Testis (tissue), 5 donors: ENCODE measurements at places on chromosomes 2 and 18.

DNA sequence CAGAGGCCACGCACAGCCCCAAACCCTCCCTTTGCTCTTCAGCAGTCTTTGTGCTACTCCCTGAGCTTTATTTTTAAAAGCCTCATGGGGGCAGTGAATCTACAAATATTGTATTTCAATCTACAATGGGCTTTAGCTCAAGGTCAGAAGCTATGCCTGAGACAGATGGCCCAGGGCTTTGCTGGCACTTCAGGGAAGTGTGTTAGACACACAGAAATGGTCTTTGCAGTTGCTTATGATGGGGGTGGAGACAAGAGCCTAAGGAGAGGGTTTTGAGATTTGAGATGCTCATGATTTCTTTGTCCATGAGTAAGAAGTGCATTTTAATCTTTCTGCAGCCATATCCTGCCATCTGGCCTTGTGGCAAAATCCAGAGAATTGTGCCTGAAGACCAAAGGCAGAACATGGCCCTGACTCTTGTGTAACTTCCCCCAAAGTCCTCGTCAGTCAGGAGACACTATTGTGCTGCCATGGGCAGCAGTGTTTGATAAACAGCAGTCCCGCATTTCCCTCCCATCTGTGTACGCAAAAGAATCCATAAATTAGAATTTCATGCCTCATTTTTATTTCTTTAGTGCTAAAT lies 92.6 kb downstream of the VAPA start:
- DNase-seq, result no peak

GRCh38 chr2:96604104-96604503 lies 34.0 kb downstream of the KANSL3 start:
- no peak for DNase-seq

DNA sequence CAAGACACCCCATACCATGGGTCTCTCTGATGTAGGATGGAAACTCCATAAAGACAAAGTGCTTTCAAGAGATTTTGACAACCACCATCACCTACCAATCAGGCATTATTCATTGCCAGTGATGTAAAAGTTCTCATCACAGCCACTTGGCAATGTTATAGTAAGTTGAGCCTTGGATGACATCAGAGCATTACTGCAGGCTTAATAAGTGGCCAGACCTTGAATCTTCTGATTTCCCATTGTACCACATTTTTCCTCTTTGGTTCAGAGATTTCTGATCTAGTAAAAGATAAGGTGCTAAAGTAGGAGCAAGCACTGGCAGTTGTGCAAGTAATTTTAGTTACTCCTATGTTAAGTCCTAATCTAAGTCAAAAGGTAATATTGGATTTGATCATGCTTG lies 36.5 kb downstream of the OSR1 start:
- DNase-seq, result no peak

- no peak for DNase-seq
Measured at GRCh38 chr2:17911491-17912260, 33.2 kb downstream of the KCNS3 start.

- no peak for DNase-seq
Measured at GRCh38 chr2:35938838-35939237, 416.7 kb upstream of the CRIM1 start.

- DNase-seq, result no peak
Measured at GRCh38 chr2:38129481-38129880, 53.5 kb upstream of the CYP1B1 start.

DNA sequence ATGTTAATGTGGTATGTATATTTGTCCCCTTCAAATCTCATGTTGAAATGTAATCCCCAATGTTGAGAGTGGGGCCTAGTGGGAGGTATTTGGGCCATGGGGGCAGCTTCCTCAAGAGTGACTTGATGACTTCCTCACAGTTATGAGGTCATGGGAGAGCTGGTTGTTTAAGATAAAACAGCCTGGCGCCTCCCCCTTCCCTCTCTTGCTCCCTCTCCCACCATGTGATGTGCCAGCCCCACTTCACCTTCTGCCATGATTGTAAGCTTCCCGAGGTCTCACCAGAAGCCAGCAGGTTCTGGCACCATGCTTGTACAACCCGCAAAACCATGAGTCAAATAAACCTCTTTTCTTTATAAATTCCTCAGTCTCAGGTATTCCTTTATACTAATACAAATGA lies 258.3 kb upstream of the POU3F3 start:
- no peak for DNase-seq

GRCh38 chr2:172168917-172169346 lies 66.2 kb upstream of the DLX2 start:
- DNase-seq, result no peak

DNA sequence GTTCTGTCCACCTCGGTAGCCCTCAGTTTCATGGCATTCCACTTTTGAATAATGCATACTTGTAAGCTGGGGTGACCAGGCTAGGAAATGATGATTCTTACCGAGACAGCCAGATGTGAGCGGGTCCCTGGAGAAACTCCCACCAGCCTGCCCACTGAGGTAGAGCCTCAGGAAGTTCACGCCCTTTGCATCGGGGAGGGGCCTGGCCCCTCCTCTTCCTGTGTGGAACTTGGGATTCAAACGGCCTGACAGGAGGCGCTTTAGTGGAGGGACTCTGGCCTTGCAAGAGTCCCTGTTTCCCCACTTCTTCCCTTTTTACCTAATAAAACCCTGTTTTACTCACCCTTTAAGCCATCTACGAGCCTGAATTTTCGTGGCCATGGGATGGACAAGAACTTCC lies 44.6 kb downstream of the MRO start:
- DNase-seq, result peak; percentile 60

GRCh38 chr2:165248238-165248637 lies 9.0 kb downstream of the SCN2A start:
- DNase-seq, result no peak

DNA sequence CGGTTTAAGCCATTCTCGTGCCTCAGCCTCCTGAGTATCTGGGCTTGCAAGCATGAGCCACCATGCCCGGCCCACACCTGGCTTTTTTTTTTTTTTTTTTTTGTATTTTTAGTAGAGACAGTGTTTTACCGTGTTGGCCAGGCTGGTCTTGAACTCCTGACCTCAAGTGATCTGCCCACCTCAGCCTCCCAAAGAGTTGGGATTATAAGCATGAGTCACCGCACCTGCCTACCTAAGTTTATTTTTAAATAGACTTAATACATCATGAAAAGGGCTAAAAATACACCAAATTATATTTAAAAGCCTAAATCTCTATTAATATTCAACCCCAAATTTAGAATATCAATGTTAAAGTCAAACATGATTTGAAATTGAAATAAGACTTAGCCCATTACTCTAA lies 250.8 kb upstream of the MC4R start:
- DNase-seq, result no peak

DNA sequence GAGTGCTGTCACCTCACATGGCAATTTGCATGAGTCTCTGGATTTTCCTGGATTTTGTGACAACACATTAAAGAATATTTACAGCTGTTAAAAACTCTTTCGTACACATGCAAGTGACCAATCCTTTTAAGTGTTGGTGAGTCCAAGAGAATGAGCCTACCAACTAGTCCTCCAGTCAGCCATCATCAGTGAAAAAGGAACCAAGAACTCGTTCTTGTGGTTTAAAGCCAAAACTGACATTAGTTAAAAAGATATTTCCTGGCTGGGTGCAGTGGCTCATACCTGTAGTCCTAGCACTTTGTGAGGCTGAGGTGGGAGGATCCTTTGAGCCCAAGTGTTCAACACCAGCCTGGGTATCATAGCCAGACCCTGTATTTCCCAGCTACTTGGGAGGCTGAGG lies 215.4 kb upstream of the ITGA4 start:
- DNase-seq, result no peak

DNA sequence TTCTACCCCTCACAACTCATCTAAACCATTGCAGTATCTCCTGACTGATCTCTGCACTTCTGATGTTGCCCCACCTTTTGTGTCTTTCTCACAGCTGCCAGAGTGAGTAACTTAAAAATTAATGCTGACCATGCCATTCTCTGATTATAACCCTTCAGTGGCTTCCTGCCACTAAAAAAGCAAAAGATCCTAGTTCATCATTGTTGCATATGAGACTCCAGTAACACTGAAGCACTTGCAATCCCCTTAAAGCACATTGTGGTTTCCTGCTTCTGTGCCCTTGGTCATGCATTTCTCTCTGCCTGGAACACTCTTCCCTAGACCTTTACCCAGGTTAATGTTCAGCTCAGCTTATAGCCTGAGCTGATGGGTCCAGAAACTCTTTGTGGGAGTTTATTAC lies 95.1 kb upstream of the WDSUB1 start:
- no peak for DNase-seq

DNA sequence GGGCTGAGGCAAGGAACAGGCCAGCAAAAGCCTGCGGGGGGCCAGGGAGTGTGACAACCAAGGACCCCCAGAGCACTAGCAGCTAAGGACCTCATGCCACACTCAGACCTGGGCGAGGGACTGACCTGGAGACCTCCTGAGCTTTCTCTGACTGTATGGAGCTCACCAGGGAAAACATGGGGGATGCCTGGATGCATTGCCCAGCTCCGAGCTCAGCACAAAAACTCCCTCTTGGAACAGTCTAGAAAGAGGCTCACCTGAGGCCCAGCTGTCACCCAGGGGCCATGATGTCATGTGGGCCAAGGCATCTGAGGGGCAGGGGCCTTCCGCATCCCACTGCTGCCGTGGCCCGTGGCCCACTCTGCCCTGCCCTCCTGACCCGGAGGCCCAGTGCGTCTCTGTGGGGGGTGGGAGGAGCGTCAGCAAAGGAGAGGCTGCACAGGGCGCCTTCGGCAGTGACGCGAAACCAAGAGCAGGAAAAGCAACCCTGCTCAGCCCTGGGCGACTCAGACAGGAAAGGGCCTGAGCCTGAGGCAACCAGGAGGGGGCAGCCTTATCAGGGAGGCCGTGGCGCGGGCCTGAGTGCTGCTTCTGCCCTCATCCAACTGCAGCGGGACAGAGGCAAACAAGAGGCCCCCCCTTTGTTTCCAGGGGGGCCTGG lies 57.3 kb upstream of the ALPP start:
- DNase-seq, result no peak

DNA sequence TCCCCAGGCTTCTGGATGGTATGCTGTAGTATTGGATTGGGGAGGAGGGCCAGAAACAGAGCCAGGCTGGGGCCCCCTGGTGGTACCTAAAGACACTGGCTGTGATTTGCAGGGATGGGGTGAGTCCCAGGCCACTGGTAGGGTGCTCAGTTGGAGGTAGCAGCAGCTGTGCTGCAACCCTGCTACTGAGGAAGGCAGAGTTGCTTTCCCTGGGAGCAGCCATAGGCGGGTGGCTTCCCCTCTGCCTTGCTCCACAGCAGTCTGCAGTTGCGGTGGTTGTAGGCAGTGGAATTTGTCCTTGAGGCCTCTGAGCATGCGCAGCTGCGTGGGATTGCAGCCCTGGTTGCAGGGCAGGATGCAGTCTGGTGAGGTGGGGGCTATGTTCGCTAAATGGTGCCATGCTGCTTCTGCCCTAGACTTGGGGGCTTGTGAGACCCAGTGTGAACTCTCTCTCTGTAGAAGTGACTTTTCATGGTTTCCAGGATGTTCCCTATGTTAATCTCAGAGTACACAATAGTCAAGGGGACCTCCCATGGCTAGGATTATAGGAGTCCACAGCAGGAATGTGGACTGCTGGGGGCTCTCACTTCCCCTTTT lies 443.5 kb downstream of the XIRP2 start:
- DNase-seq, result peak; percentile 45

- no peak for DNase-seq
Measured at GRCh38 chr2:237883951-237884446, 24.6 kb downstream of the RAMP1 start.

GRCh38 chr2:100018341-100019193 lies 123.8 kb downstream of the AFF3 start:
- no peak for DNase-seq

GRCh38 chr2:48674933-48675332 lies 57.3 kb downstream of the GTF2A1L start:
- DNase-seq, result no peak

DNA sequence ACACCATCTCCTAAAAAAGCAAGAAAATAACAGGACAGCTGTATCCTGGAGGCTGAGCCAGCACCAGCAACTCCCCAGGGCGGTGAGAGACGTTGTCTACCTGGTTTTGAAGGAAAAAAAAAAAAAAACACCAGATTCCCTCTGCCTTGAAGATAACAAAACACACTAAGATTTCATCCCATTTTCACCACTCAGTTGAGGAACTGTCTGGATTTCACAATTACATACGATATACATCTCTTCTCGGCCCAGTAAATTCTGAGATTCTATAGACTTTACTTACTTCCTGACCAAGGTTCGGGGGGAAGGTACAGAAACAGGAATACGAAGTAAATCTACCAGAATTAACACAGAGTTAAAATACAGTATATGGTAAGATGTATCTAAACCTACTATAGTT lies 8.5 kb downstream of the ZNF516 start:
- no peak for DNase-seq

GRCh38 chr2:38153476-38154135 lies 77.7 kb upstream of the CYP1B1 start:
- no peak for DNase-seq

DNA sequence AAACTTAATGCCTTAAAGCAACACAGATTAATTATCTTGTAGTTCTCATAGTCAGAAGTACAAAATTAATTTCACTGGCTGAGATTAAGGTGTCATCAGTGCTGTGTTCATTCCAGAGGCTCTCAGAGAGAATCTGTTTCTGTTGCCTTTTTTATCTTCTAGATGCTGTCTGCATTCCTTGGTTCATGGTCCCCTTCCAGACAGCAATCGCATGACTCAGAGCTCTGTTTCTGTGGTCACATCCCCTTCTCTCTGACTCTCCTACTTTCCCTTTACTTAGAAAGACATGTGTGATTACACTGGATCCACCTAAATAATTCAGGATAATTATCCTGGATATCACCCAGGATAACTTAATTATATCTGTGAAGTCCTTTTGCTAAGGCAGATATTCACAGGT lies 148.6 kb downstream of the MAIP1 start:
- DNase-seq, result no peak

GRCh38 chr18:74377776-74378175 lies 62.1 kb downstream of the C18orf63 start:
- DNase-seq, result no peak

- no peak for DNase-seq
Measured at GRCh38 chr2:53903011-53903410, 43.2 kb upstream of the GPR75 start.

DNA sequence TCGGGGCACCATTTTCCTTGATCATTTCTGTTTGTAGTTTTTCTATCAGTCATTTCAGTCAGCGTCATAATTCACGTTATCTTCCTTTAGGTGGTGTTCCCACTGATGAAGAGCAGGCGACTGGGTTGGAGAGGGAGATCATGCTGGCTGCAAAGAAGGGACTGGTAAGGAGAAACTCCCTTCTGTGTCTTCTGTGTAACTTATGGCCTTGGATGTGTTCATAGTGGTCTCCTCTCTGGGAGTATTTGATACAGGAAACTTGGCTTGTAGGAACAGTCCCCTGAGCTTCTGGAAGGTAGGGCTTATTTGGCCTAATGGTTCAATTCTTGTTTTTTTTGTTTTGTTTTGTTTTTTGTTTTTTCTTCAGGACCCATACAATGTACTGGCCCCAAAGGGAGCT lies 1.1 kb downstream of the COX5B start:
- no peak for DNase-seq

GRCh38 chr2:174117951-174118930 lies 130.1 kb downstream of the OLA1 start:
- DNase-seq, result no peak
